ENCODE measurements at places on chromosomes 1 and 21. TPM values are rescaled to one million over a fixed set of nuclear protein-coding genes. Genes with fewer than 3 reads are reported as not detected.

The ANKRD34A gene
- total RNA-seq = 2.4 TPM

The UBL4B gene
- total RNA-seq = not detected

- DNase-seq = no peak
These were observed 57.4 kb downstream of the DNTTIP2 start for GRCh38 chr1:93821423-93822144.

DNA sequence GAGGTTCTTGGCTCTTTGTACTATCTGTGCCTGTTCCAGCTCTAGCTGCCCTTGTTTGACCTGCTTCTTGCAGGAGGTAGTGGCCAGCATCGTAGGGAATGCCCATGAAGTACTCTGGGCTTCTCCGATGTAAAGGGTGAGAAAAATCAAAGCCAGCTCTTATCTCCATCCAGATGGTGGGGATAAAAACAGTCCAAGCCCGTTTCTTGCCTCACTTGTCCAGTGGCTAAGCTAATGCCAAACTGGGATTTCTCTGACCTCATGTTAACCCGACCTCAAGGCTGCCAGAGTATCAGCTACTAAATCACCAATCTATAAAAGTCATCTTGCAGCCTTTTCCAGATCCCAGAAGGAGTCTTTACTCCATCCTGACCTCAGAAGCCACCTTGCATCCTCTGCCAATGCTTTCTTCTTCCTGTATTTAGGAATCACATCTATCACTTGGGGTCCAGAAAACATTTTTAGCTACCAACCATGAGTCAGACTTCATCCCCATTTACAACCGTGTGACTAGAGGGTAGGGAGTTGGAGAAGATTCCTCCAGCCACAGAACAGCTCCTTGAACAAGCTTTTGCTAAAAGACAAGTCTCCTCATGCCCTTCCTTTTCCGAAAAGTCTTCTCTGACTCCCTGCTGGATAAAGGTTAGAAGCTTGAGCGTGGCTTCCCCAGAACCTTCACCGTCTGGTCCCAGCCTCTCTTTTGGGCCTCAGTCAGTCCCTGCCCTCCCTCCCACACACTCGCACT lies 35.9 kb downstream of the KCNC4 start:
- no peak for DNase-seq

DNA sequence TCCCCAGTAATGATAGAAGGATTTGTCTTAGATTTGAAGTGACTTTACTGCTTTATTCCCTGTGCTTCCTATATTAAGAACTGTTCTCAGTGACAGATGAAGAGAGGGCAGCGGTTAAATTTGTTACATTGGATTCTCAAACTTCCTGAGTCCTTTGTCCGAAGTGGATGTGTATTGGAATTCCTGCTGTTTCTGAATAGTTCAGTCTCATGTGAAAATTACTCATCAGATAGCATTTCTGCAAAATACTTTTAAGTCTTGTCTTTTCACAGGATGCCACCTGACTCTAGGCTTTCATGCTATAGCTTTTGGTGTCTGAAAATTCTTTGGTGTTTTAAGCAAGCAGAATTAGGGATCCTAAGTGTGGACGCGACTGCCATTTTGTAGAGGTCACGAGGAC lies 83.6 kb downstream of the PRDM2 start:
- no peak for DNase-seq

DNA sequence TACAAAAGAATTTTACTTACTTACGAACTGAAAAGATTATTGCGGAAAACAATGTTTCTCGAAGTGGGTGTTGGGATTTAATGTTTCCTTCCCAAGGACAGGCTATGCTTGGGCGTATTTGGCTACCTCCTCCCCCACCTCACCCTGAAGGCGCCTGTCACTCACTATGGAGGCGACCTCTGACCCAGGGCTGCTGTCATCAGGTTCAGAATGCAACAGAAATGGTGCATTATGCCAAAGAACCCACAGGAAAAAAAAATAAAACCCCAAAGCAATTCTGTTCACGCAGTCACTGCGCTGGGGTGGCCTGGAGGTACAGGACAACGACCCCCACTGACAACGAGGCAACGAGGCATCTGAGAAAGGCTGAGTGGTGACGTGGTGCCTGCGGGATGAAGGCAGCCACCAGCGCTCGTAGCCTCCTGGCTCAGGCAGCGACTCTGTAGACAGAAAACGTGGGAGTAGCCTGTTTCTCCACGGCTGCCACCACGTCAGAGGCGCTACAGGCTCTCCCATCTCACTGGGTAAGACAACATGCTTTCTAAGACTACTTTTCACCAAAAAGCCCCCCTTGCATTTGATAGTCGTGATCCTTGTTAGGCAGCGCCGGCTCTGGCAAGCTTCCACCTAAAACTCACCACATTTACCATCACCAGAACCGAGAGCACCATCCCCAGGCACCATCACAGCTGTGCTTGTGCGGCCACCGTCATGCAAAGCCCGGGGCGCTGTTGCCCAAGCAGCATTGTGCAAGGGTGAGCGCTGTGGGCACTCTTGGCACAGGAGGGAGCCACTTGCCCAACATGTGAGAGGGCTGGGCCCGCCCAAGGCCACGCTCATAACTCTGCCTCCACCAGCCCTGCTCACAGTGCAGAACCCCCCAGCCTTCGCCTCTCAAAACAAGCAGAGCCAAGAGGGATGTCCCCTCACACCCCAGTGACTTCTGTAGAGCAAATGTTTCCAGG lies 14.3 kb downstream of the NADK start:
- DNase-seq = no peak

DNA sequence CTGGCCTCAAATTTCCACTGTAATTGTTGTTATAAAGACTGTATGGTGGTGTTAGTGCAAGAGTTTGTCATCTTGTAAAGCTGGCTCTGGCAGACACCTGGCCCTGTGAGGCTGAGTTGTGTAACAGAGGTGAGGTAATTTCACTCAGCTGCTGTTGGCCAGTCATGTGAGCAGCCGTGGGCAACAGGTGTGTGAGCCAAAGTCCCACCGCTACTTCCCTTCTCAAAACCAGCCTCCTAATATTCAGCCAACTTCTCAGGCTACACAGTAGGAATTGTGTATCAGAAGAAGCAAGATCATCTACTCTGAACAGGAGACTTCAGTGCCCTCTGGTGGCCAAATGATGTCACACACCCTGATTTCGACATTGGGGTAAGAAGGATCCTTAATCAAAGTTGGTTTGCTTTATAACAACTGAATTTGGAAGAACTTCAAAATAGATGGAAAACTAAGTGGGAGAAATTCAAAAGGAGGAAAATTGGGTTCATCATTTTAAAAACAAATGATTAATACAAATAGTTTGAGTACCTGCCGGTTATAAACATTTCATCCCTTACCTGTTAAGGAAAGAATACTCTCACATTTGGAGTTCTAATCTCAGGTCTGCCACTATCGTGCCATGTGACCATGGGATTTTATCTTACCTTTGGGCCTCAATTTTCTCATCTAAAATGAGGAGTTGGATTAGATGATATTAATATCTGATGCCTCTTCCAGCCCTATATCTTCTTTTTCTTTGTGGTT lies 2.6 kb upstream of the CREG1 start:
- peak; percentile 86 for DNase-seq
